ENCODE measurements at places on chromosomes 7 and 10.
A peak's percentile ranks its signal among the peaks of the same experiment; 100 is the strongest.

GRCh38 chr10:110533149-110533548 lies 34.3 kb upstream of the SMC3 start:
- DNase-seq = no peak

DNA sequence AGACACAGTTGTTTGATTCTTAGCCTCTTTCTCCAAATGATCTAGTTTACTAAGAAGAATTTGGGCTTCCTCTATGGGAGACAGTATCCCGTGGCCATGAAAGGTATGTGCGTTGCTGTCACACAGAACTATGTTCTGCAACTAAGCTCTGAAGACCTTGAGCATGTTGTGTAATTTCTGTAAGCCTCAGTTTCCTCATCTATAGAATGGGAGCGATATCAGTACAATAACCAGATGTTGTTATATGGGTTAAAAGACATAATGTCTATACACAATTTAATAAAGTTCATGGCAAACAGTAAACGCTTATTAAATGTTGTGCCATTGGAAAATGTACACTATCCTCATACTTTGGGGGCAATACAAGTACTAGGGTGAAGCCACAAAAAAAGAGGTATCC lies 185.5 kb upstream of the ASAH2 start:
- DNase-seq = no peak

DNA sequence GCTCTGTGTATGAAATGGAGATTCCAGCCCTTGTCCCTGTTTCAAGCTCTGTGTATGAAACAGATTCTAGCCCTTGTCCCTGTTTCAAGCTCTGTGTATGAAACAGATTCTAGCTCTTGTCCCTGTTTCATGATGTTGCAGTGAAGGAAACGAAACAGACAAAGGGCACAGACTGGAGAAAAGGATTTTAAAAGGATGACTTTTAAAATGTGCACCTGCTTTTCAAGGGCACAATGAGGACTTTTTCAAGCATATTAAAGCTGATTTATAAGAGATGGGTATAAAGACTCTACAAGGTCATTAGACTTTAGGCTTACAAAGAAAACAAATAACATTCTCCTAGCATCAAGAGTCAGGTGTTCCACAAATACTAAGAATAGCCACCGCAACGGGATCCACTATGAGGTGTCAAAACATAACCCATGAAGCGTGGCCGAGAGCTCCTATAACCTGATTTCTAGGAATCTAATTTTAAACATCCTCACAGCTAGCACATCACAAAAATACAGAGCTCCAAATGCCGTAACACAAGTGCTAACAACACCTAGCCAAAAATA lies 29.0 kb downstream of the DIP2C start:
- no peak for DNase-seq

- DNase-seq = no peak
Observed at GRCh38 chr10:85044-85443, 35.9 kb upstream of the TUBB8 start.

GRCh38 chr7:100573691-100574361 lies at the start of gene SAP25:
TSS of gene SAP25 (minus strand) at chr7:100573900. CDS start at chr7:100573742, 158 bp downstream.
- no peak for DNase-seq

DNA sequence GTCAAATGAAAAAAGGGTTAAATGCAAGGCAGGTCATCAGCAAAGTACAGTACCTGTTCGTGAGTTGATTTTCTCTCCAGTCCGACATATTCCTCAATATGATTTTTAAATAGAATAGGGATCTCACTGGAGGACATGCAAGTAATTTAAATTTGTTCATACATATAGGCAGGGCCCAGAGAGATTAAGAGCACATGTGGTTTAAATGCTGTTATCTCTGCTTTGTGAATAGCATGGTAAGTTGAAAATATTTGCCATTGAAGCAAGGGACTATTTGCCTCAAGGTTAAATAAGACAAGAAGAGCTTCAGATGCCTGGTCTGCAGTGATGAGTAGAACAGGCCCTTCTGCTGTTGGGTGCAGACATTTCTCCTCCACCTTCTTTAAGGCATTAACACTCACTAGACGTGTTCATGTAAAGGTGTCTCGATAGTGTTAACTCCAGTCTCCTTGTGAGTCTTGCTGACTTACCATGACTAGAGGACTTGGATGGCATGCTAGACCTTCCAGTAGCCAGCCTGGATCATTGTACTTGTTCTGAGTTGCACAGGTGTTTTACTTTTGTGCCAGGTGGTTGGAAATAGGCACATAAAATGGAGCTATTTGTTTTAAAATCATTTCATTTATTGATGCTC lies 15.6 kb upstream of the AKR1C3 start:
- no peak for DNase-seq

GRCh38 chr7:81607987-81608386 lies 161.9 kb downstream of the HGF start:
- no peak for DNase-seq

- no peak for DNase-seq
Observed at GRCh38 chr7:107687656-107688055, 27.0 kb downstream of the SLC26A4 start.

GRCh38 chr7:72266771-72267170 lies 145.4 kb downstream of the CALN1 start:
- DNase-seq = no peak

- no peak for DNase-seq
Observed at GRCh38 chr10:4215485-4215884, 430.5 kb upstream of the KLF6 start.

GRCh38 chr10:5107860-5108526 lies 13.8 kb downstream of the AKR1C3 start:
- no peak for DNase-seq

DNA sequence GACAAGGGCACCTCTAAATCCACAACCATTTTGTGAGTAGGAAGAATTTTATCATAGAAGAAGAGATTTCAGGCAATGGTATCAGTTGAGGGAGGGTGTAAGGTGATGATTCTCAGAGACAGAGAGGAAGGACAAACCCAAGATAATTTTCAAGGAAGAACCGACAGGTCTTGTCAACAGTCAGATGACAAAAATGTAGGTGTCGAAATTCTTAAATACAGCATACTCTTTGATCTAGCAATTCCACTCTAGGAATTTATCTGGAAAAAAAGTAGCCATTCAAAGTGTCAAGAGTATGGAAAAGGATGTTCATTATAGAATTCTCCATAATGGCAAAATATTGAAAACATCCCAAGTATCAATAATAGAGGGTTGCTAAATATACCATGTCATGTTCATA lies 14.2 kb upstream of the PDLIM1 start:
- DNase-seq = no peak

DNA sequence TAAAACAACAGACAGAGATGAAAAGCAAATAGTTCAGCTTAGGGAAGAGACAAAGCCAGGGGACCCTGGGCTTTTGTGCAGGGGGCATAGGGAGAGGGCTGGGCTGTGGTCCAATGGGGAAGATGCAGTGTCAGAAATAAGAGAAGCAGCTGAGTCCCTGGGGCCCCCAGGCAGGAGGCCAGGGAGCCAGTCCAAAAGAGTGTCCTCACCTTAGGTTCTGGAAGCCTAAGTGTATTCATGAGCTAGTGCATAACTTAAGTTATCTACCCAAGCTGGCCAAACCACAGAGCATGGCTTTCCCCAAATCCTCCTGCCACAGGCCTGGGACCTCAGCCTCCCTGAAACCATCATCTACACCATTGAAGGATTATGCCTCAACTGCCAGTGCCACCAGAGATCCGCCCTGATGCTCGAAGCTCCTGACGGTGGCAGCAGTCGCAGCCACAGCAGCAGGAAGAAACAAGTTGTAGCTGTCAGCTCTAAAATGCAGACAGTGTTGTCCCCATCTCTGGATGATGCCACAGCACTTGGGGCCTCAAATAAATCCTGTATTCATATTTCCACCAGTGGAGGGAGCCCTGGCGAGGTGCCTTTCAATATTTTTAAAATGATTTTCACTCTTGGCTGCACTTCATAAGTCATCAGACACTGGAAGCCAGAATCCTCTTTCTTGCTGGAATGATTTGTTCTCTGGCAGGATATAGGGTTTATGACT lies 574.6 kb downstream of the GRID1 start:
- peak; percentile 32 for DNase-seq

- DNase-seq = no peak
Observed at GRCh38 chr7:129925416-129926002, 27.3 kb downstream of the UBE2H start.

GRCh38 chr10:89662596-89662995 lies 17.6 kb upstream of the PANK1 start:
- no peak for DNase-seq

- DNase-seq = no peak
Observed at GRCh38 chr7:96093435-96093834, 228.5 kb downstream of the SLC25A13 start.

DNA sequence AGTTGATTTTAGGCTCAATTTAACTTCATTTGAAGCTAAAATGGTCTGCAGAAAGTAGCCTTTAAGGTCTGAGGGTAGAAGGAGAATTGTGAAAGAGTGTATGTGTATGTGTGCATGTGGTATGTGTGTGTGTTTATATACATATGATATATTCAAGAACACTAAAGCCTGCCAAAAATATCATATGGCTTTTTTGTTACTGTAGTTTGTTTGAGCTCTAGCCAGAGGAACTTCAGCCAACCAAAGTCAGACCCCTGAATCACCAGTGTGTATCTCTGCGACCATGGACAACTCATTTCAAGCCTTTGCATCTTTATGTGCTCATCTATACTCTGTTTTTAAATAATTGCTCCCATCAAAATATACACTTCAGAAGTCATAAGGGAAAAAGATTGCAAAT lies 58.4 kb upstream of the HDAC9 start:
- peak; percentile 13 for DNase-seq

GRCh38 chr7:151448261-151449252 lies 8.6 kb upstream of the CRYGN start:
- DNase-seq = peak; percentile 68
